ENCODE measurements at places on chromosomes 3 and 15.
A peak's percentile ranks its signal among the peaks of the same experiment; 100 is the strongest.

GRCh38 chr15:75455424-75455981 lies 4.0 kb upstream of the SIN3A start:
- peak; percentile 95 for DNase-seq

- peak; percentile 59 for DNase-seq
Measured at GRCh38 chr3:99774467-99774866, 43.2 kb upstream of the CMSS1 start.

DNA sequence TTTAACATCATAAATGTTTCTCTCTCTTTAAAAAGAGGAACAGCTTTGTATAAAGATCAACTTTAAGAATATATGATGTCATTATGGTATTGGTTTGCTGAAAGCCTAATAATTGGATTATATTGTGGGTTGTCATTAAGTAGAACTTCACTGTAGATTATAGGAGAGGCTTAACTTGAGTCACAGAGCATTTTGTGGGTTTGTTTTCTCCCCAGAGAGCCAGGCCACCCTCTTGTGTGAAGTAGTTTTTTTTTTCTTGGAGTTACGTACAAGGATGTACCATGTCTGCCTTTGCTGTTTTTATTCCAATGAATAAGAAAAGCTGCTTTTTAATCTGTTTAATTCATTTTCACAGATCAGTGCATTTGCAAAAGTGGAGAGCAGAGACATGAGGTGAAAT lies 354.8 kb upstream of the TBL1XR1 start:
- no peak for DNase-seq

DNA sequence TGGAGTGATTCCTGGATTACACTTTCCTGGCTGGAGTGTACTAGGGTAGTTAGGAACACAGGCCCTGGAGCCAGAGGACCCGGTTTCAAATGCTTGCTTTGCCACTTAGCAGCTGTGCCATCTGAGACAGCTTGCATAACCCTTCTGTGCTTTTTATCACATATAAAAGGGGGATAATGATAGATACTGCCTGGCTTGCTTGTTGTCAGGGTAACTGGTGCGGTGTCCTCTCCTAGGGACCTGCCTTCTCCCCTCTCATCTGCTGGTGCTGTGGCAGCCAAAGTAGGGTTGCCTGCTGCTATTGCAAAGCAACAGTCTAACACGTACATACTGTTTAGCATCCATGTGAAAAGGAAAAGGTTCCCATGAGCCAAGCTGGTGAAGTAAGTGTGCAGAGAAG lies 137.8 kb downstream of the LRTM1 start:
- DNase-seq = no peak

- no peak for DNase-seq
Measured at GRCh38 chr3:105835606-105836005, 33.2 kb downstream of the CBLB start.

- no peak for DNase-seq
Measured at GRCh38 chr3:16055606-16056211, 118.8 kb upstream of the GALNT15 start.
